ENCODE measurements at places on chromosomes 7 and 10.

DNA sequence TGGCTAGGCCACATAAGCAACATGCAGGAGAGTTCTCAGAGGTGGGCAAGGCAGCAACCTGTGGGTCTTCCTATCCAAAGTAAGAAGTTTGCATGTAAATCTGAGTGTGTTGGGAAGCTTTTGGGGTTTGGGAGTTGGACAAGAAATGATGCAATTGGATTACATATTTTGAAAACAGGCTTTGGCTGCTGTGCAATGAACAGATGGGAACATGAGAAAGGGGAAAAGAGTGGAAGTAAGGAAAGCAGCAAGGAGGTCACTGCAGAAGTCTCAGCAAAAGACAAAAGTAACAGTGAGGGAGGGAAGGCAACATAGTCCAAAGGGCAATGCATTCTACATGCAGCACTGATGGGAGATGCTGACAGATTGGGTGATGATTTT, 61.1 kb upstream of the C10orf90 start:
- peak; percentile 43 for DNase-seq

- peak; percentile 91 for DNase-seq
These were observed 1.2 kb upstream of the GTPBP4 start for GRCh38 chr10:986881-987619.

DNA sequence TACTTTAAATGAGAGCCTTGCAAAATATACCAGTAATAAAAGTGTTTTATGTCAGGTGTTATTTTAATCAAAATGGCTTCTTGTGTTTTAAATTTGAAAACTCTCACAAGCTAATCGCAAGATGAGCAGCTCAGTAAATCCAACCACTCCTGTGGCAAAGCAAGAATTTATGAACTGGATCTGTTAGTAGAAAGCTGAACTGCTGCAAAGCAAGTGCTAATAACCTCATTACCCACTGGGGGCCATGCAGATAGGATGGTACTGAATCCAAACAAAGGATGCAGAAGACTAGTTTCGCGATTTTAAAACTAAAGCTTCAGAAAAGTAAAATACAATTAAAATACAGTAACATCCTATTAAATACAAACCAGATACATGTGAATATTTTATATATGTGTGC, 468.0 kb downstream of the PARD3 start:
- no peak for DNase-seq

GRCh38 chr7:45359776-45360175, 202.2 kb downstream of the RAMP3 start:
- no peak for DNase-seq

GRCh38 chr10:122544493-122544892, 16.1 kb upstream of the DMBT1 start:
- no peak for DNase-seq

- no peak for DNase-seq
These were observed 5.3 kb downstream of the WIPF3 start for GRCh38 chr7:29811586-29811985.

- DNase-seq: peak; percentile 18
These were observed 71.5 kb downstream of the GPR85 start for GRCh38 chr7:113015034-113015645.

- DNase-seq: no peak
These were observed 500.6 kb upstream of the FOXK1 start for GRCh38 chr7:4181446-4181845.

GRCh38 chr7:106075937-106076336, 36.2 kb downstream of the SYPL1 start:
- no peak for DNase-seq

DNA sequence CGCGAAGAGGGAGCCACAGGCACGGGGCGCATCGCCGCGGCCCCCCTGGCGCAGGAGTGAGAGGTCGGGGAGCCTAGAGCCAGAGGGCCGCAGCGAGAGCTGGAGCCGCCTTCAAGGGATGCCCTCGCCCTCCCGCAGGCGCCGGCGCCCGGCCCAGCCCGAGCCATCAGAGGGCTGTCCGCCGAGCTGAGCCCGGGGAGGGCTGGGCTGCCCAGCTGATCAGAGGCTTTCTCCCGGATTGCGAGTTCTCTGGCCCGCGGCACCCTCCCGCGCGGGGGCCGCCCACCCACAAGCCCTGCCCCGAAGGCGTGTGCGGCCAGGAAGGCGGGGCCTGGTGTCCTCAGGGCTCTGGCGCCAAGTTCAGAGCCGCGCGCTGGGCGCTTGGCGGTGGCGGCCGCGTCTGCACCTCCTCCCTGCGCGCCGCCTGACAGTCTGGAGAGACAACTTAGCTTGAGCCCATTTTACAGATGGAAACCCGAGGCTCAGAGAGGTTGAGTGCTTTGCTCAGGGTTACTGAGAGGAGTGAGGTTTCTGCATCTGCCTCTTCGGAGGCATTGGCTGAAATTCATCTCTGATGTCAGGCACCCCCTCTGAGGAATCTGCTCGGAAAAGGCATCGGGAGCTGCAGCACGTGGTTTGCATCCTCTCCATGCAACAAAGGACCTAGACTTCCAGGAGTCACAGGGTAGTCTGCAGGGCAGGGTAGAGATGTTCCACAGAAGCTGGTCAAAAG, 3.8 kb upstream of the ANTXRL start:
- DNase-seq: peak; percentile 41

DNA sequence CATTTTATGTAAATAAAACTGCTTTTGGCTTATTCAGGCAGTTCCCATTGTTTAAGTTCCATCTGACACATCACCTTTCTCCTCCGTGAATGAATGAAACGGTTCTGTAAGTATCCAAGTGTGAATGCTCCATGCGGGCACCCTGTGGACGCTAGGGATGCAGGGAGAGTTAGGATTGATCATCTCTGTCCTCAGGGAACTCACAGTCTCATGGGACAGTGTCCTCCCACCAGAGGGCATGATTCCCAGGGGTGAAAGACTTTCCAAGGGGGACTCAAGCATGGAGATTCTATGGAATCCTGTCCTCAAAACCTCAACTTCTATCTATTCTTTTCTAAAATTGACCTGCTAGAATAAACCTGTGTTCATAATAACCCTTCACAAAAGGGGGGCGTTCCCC, 98.8 kb downstream of the HECW1 start:
- no peak for DNase-seq

DNA sequence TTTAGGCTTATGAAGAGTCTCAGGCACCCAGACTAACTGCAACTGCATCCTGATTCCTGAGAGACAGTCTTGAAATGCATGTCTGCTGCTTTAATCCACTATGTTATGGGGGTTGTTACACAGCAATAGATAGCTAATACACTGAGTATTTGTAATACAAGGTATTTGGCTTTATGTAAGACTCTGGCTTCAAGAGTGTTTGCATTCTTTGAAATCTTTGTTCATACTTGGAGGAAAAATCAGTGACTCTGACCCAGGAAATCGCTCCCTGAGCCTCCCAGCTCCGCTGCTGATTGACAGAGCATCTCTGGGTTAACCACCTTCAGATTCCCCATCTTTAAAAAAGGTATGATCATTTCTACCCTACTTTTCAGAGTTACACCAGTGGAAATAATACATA, 133.9 kb downstream of the MTPAP start:
- peak; percentile 28 for DNase-seq

GRCh38 chr10:74871595-74872382, 45.4 kb downstream of the KAT6B start:
- no peak for DNase-seq

GRCh38 chr7:130395421-130395820, 15.1 kb downstream of the CPA1 start:
- DNase-seq: no peak

Data from fibroblast of skin of right quadriceps (primary cell).